Lung (tissue), 17 donors: ENCODE measurements at places on chromosomes 12 and 14.

- DNase-seq, result no peak
Measured at GRCh38 chr12:130992979-130993538, 39.4 kb downstream of the ADGRD1 start.

DNA sequence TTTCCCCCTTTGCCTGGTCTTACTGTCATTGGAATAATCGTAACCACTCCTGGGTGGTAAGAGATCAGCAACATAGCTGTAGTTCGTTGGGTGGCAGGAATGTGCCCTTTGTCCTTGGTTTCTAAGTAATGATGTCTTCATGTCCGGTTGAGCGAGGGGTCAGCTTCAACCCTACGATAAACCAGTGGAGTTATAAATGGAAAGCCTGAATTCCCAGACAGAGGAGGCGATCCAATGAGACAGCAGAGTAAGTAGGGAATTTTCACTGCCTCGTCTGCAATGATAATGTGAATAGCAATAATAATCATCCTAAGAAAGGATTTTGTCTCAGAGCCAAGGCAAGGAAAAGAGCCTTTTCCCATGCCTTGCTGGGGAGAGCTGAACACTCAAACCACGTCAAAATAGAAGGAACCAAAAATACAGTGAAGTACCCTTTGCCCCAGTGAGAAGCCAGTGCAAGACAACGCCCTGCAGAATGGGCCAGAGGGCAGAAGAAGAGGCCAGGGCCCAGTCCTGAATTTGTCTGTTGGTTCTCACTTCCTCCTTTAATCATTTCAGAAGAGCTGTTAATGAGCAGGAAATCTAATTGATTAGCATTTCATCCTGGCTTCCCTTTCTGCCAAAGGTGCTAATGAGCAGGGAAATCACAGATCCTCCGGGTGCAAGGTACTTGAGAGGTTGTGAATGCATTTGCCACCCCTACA lies 330.7 kb downstream of the CACNA1C start:
- peak; percentile 34 for DNase-seq

GRCh38 chr14:50946234-50946935 lies 2.1 kb upstream of the PYGL start:
- DNase-seq, result no peak

DNA sequence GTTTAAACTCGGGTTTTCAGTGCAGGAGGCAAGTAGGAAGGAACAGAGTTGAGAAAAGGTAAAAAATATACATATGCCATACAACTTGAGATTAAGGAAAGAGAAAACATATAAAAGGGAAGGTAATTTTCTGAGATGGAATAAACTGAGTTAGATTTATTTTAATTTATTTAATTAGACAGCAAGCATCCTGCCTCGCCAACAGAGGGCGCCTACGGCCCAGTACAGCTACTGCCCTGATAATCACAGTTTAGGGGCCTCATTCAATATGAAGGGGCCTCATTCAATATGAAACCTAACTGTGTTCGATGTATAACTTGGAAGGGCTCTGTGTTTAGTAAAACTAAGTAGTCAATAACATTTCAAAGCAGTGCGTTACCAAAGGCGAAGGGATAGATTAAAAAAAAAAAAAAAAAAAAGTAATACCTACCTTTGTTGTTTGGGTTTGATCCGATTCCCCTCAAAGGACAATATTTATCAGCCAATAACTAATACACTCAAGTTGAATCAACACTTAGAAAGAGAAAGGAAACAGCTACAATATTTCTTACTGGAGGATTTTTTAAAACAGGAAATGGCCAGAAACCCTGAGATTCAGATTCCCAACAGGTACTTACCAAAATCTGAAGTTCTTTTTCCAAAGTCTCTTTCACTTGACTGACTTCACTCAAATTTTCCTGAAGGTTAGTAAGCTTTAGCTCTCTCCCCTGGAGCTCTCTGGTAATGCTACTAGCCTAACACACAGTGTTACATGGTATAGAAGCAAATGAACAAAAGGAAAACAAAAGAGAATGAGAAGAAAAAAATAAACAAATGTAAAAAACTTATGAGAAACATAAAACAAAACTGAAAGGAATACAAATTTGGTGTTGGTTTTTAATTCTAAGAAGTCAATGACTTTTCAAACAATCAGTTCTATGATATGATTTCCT lies 70.0 kb upstream of the VPS33A start:
- no peak for DNase-seq

DNA sequence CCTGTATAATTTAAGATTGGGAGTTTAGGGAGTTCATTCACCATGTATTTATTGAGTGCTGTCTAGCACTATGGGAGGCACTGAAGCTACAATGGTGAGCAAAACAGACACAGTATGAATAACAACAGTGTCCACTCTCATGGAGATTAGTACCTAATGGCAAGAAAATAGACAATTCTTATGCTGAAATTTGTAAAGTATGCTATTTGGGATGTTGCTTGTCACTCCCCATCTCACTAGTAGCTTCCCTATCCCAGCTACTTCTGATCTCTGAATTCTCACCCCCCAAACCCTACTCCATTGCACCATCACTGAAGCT lies 4.0 kb downstream of the GDF11 start:
- DNase-seq, result no peak

GRCh38 chr14:89304561-89304960 lies 112.5 kb downstream of the FOXN3 start:
- peak; percentile 56 for DNase-seq

DNA sequence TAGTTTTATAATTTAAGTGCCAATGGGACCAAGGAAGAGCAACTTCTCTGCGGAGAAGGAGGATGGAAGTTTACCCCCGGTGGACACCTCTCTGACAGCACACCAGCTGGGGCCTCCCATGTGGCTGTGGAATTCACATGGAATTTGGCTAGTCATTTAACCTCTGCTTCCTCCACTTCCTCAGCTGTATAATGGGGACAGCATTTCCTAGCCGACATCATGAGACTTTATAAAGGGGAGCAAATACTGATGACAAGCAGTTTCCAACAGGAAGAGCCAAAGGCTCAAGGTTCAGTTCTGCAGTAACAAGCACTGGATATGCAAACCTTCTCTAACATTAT lies 7.5 kb downstream of the DUSP6 start:
- no peak for DNase-seq

- DNase-seq, result peak; percentile 69
Measured at GRCh38 chr12:95633732-95634465, 82.6 kb upstream of the USP44 start.

DNA sequence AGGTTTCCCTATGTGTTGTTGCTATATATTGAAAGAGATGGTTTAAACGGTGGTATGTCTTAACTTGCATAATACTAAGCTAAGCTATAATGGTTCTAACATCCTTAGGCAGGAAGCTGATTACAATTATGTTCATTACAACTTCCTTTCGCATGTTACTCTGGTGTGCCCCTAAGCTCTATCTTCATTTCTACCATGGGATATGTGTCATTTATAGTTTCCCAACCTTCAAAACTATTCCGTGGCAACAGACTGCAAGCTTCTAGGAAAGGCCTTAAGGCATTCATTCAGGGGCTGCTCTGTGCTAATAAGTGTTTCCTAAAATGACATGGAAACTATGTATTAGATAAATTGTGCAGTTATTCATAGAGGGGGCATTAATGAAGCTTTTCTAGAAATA lies 294.6 kb downstream of the GXYLT1 start:
- DNase-seq, result no peak

- DNase-seq, result no peak
Measured at GRCh38 chr12:69949311-69950002, 124.4 kb downstream of the MYRFL start.

- DNase-seq, result peak; percentile 67
Measured at GRCh38 chr12:442235-442884, 17.4 kb upstream of the B4GALNT3 start.

DNA sequence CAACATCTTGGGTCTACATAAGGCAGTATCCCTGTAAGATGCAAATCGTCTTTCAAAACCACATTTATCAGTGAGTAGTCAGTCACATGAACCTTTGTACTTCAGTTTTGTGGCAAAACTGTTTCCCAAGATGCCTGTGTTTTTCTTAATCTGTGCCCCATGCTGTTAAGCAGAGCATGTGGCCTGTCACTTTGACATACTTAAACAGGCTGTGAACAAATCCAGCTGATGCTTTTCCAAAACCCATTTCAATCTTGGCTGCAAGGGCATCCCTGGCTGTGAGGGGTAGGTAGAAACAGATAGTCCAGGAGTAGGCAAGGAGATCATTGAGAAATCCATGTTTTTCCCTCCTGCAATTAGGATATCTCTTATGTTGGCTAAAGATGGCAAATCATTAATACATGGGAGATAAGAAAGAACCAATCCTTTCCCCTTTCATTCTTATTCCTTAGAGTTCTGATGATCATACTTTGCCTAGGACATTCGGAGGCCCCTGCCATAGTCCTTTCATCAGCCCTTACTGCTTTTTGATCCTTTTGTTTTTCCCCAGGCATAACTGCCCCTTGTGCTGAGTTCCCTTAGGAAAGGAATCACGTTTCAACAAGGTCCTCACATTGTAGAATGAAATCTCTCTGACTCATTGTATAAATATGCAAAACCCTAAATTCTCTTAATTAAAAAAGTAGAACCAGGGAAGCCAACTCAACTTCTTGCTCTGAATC lies 121.1 kb upstream of the EEA1 start:
- no peak for DNase-seq

- DNase-seq, result no peak
Measured at GRCh38 chr14:100634026-100634425, 46.8 kb upstream of the BEGAIN start.

- no peak for DNase-seq
Measured at GRCh38 chr14:23402296-23403138, 5.6 kb downstream of the MYH6 start.

DNA sequence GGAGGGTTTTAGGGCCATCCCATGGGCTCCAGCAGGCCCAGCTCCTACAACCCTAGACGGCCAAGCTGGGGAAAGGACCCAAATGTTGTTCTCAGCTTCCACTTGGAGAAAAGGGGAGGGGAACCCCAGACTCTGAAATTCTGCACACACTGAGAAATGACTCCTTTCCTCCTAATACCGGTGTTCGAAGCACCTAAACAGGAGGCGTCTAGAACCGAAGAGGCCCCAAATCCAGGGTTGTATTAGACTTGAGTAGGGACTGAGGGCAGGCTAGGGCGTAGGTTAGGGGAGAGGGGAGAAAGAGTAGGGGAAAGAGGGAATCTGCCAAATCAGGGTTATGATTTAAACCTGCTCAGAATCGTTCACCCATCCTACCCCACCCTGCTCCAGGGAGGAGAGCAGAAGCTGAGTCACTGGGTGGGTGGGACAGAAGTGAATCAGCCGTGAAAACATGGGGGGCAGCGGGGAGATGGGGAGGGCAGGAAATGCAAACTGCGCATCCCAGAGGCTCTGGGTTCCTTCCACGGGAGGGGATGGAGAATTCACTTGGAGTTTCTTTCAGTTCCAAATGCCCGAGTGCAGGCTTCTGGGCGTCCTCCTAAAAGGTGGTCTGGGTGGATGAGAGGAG lies 1.0 kb downstream of the IGFBP6 start:
- DNase-seq, result no peak

DNA sequence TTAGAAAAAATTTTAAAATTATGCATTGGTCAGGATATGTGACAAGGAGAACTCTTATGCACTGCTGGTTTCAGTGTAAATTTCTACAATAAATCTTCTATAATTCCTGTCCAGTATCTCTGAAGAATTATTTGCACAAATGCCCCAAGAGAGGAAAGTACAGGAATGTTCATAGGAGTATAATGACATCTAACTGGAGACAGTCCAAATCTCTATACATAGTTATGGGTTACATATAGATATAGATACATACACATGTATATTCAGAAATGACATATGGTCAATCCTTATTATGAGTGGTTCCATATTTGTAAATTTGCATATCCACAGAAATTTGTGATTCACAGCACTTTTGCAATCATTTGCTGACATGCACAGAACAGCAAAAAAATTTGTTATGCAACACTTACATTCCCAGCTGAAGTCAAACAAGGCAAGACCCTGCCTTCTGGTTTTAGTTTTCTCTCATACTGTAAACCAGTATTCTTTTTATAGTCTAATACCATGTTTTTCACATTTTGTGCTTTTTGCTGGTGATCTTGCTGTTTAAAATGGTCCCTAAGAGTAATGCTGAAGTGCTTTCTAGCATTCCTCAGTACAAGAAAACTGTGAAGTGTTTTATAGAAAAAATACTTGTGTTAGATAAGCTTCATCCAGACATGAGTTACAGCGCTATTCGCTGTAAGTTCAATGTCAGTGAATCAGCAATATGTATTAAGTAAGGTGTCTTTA lies 103.8 kb downstream of the SLC16A7 start:
- peak; percentile 77 for DNase-seq

- peak; percentile 73 for DNase-seq
Measured at GRCh38 chr12:15856097-15856982, 25.8 kb upstream of the STRAP start.

DNA sequence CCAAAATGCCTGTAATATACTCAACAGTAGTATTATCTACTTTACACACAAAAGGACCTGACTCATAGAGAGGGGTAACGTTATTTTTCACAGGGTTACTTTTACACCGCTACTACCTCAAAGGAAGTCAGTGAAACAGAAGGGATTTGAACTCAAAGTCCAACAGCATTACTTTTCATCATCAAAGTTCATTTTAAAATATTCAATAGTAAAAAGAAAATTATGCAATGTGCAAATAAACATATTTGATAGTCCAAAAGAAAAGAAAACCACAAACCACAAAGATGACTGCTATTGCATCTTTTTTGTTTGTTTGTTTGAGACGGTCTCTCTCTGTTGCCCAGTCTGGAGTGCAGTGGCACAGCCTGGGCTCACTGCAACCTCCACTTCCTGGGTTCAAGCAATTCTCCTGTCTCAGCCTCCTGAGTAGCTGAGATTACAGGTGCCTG lies 15.5 kb downstream of the KIF21A start:
- DNase-seq, result no peak

GRCh38 chr12:100798286-100799160 lies 3.9 kb downstream of the ANO4 start:
- DNase-seq, result peak; percentile 97

DNA sequence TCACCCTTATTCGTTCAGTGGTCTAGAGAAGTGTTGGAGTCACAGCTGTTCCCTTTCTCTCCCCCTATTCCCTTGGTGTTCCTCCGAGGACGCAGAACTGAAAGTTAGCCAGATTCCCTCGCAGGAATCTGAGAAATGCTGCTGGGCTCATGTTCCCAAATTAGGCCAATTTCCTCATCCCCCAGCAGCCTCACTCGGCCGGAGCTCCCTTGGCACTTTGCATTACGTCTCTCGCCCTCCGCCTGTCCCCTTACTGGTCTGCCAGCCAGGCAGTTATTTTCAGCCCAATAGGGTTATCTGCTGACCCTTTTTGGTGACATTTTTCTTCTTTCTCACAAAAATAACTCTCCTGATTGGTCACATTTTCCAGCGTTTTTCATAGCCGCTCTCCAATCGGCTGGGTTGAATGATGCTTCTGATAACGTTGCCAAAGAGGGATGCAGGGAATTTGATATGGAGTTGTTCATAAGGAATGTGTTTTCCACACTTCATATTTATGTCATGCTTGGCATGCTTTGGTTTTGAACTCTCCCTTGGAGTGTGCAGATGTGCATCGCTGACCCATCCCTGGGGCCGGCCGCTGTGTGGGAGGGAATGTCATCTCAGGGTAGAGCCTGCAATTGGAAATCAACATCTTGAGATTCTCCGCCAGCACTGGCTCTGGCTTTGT lies 9.9 kb downstream of the IFT43 start:
- peak; percentile 98 for DNase-seq

- peak; percentile 55 for DNase-seq
Measured at GRCh38 chr14:33781236-33781635, 169.6 kb downstream of the EGLN3 start.

- DNase-seq, result peak; percentile 76
Measured at GRCh38 chr12:71439613-71440344, at the start of gene LGR5. Gene LGR5, plus strand, starts transcription at chr12:71439798. Its CDS starts 283 bp downstream, at chr12:71440081.
